ENCODE measurements at places on chromosomes 4 and X.
A peak's percentile ranks its signal among the peaks of the same experiment; 100 is the strongest.

DNA sequence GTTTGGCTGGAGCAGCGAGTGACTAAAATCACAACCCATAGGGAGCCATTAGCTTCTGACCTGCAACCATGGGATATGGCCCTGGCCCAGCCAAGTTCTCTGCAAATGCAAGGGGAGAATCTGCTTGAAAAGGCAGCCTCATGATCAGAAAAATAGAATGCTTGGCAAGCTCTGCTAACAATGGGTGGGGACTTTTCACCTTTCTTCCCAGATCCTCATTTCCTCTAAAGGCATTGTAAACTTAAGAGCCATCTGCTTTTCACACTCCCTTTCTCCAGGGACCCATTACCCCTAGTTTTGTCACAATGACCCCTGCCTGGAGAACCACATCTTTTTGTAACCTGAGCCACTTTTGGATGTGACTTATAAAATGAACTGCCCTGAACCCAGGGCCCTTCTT, 104.3 kb downstream of the PARM1 start:
- DNase-seq, result no peak

GRCh38 chr4:154014407-154015321, 225.8 kb upstream of the SFRP2 start:
- DNase-seq, result no peak

DNA sequence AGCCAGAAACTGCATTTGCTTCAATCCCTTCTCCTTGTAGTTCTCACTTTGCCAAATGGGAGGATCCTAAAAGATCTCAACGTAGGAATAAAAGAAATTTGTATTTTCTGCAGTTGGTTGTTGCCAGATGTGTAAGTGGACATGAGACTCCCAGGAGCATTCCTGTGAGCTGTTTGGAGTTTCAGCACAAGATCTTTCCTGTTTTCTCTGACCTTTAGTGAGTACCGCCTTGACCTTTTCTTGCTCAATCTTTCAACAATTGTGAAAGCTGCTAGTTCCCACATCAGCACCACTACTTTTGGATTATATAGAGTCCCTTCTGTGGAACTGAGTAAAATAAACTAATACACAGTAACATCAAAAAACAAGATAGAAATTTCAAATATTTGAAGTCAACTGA, 683.8 kb upstream of the PABPC4L start:
- DNase-seq, result no peak

GRCh38 chr4:30754021-30754420, 33.9 kb downstream of the PCDH7 start:
- no peak for DNase-seq

GRCh38 chr4:8275548-8275910, 6.0 kb downstream of the HTRA3 start:
- DNase-seq, result no peak

GRCh38 chr4:43496188-43496587, 603.7 kb downstream of the GRXCR1 start:
- no peak for DNase-seq

DNA sequence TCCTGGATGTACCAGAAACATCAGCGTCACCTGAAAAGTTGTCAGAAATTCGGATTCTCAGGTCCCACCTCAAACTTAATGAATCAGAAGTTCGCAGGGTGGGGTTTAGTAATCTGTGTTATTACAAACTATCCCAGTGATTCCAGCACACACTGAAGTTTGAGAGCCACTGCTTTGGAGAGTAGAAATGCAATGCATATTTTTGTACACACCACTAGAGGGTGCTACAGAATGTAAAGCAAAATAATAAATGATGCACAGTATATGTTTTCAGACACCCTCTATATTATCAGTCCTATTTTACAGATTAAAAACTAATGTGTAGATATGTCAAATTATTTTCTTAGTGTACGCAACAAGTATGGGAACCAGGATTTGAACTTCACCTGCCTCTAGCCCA, 2.4 kb upstream of the MORF4L2 start:
- DNase-seq, result no peak

- DNase-seq, result no peak
Observed at GRCh38 chrX:37802028-37802427, 22.2 kb downstream of the CYBB start.

DNA sequence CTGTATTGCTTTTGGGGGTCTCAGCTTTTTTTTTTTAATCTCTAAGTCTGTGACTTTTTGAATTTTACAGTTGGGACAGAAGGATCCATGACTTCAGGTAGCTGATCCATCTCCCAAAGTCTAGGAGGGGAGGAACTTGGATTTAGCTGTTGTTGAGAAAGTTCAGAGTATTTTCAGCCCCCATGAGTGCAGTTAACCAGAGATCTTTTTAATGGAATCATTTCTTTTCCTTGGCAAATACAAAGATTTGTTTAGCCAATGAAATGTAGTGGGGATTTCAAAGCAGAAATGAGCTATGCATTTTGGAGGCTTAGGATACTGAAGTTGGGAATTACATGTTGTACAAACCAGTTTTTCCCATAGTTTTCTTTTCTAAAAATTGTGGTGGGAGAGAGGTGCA, 18.1 kb downstream of the FNIP2 start:
- DNase-seq, result no peak

GRCh38 chr4:130359542-130359941, 1263.6 kb downstream of the C4orf33 start:
- no peak for DNase-seq

DNA sequence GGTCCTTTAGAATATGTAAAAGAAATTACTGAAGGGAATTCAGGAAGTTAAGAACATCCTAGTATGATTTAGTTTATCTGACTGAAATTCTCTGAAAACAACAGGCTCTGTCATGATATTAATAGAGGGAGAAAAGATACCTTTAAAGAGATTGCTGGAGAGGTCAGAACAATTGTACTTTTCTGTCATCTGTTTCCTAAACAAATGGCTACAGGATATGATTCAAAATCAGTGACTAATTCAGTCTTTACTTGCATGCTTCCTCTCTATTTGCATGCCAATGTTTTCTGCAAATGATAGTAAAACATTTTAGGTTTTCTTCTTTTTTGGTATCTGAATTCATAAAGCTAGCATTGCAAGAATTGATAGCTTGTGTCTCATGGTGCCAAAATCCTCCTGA, 616.7 kb upstream of the PCDH7 start:
- DNase-seq, result no peak

GRCh38 chr4:78621395-78621794, 69.8 kb downstream of the ANXA3 start:
- no peak for DNase-seq

DNA sequence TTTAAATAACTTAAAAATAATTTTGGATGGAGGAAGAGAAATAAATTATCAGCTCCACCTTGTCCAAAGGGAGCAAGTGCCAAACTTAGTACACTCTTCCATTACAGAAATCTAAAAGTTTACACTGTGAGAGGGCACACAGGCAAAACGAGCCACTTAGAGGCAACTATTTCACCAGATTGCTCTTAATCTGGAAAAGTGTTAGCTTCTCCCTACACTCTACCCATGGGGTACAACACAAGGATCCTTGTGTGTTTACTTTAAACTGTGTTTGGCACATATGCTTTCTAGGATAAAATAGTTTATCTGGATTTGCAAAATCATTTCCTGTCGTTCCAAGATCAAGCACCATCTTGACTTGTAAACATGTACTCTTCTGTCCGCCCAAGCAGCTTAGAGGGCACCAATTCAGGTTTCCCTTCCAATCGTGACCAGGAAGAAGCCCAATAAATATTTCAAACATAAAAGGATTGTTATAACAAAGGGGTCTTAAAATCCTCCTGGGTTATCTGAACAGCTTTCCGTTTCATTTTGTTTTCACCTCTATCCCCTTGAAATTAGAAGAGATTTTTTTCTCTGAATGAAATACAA, 29.0 kb upstream of the KDR start:
- no peak for DNase-seq

DNA sequence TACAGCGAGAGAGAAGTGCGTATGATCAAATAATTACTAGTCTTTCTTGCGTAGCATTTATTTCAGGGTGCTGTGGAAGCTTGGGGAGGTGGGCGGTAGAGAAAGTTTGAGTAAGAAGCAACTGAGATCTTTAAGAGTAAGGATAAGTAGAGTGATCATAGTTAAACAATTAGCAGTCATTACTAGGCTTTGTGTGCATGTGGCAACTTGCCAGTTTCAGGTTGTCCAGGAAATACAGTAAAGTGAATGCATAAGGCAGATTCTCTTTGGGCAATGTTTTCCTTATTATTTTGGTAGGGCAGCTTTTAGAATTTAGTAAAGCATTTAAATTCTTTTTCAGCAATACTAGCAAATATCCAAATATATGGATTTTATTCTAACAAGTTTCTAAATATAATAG, 57.0 kb downstream of the HPGDS start:
- no peak for DNase-seq

GRCh38 chr4:617644-618641, 7.4 kb upstream of the PDE6B start:
- no peak for DNase-seq

DNA sequence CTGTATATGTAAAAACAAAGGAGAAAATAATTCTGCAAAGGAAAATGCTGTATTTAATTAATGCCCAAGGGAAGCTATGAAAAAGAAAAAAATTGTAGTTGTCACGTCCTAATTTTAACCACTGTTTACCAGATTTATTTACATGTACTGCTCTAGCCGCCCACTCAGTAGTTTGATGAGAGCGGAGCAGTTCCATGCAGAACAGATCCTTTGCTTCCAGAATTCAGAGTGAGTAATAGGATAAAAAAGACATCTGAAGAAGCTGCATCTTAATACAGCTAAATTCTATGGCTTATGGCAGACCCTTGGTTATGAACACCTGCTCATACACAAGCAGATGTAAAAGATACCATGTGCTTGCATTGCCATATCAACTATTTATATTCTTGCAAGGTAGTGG, 287.0 kb downstream of the GASK1B start:
- no peak for DNase-seq

DNA sequence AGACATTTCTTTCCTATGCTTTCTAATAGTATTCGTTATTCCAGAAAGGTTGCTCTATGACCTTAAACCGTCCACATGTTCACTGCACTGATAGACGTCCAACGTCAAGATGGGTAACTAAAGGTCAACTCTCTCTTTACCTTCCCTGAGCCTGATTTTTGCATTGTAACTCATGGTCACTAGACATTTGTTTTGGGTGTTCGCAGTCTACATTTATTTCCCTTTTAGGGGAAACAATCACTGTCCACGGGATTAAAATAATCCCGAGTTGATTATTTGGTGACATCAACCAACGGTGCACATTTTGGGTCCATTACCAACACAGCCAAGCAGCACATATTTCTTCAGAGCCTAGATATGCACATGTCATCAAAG, 540 bp upstream of the HADH start:
- DNase-seq, result no peak

GRCh38 chr4:148961526-148961925, 519.3 kb upstream of the NR3C2 start:
- no peak for DNase-seq

DNA sequence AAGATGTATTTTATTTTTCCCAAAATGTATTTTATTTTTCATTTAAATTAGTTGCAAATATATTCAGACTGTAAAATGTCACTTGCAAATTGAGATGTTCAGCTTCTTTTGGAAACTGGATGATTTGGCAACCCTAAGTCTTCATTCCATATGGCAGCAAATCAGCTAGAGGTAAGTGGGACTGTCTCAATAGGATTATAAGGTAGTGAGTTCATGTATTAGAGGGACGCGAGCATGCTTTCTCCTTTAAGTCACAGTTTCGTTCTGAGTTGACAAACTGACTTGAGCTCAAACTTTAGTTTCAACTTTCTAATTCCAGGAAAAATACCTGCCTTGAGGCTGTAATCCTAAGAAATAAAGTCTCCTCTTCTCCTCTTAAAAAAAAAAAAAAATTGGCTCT, 44.2 kb upstream of the TMEM131L start:
- DNase-seq, result no peak

- no peak for DNase-seq
Observed at GRCh38 chr4:171622729-171623128, 190.5 kb upstream of the GALNTL6 start.

- no peak for DNase-seq
Observed at GRCh38 chrX:20693078-20693477, 426.4 kb upstream of the RPS6KA3 start.

- peak; percentile 26 for DNase-seq
Observed at GRCh38 chrX:8179656-8180055, 8.6 kb upstream of the VCX2 start.

Data from 8988T (cell line).